ENCODE measurements at places on chromosomes 5 and 9.

GRCh38 chr5:36151434-36152323 is at the start of the genes LMBRD2 and SKP2:
TSS of gene LMBRD2 (minus strand) at chr5:36151887. CDS start at chr5:36143349, 8,538 bp downstream.
TSS of gene SKP2 (plus strand) at chr5:36152111. CDS start at chr5:36152263, 152 bp downstream.
- peak; percentile 95 for DNase-seq

- DNase-seq, result no peak
These were observed 93.3 kb upstream of the SLC44A1 start for GRCh38 chr9:105150991-105151685.

- DNase-seq, result no peak
These were observed 200.4 kb downstream of the CDH10 start for GRCh38 chr5:24444414-24444813.

GRCh38 chr5:80070338-80071056 is 35.3 kb downstream of the THBS4 start:
- no peak for DNase-seq

GRCh38 chr9:101437806-101438232 is 2.2 kb upstream of the ALDOB start:
- no peak for DNase-seq

- DNase-seq, result no peak
These were observed 20.4 kb downstream of the NXNL2 start for GRCh38 chr9:88555268-88555980.

DNA sequence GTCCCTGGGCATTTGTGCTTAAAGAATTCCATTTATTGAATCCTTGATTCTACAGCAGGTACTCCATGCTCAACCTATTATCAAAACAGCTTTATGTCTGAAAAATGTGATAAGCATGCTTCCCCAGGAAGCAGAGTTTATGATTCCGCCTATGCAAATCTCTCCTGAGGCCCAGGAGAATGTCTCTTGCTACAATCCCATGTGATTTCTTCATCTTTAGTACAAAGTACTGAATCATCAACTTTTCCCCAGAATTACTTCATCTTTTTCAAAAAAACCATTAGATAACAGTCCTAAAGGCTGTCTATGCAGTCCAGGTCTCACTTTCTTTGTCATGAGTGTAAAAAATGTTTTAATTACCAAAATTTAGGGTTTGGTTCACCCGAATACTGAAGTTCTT is 130.2 kb upstream of the ADAMTSL1 start:
- no peak for DNase-seq

DNA sequence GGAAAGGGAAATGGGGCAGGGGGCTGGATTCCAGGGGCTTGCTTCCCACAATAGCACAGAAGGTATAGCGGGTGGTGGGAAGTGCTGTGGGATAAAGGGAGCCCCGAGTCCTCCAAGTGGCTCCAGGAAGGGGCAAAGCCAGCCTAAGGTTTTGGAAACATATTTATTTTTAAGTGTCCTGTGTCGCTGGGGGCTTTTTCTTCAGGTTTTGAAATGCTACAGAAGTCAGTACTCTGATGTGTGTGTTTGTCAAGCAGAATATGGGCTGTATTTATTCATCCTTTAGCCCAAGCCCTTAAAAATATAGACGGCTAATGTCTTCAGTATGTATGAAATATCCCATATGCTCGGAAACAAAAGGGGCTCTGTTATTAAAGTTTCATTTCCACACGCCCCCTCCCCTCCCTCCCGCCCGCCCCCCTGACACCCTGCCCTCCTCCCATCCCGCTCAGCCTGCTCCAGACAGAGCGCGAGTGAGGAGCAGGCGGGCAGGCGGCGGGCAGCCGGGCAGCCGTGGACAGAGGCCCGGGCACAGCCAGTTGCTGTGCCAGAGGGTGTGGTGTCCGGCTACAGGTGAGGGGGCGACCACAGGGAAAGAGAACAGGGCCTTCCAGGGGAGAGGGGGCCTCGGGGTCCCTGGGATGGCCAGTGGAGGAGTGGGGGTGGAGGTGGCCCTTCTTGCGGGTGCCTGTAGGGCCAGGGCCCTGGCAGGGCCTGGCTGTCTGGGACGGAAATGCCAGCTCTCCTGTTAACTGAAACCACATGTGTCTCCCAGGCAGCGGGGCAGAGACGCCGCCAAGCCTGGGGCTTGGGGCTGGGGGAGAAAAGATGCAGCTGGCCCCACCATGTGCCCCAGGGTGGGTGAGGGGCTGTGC is 39.6 kb upstream of the SYNPO start:
- DNase-seq, result no peak

DNA sequence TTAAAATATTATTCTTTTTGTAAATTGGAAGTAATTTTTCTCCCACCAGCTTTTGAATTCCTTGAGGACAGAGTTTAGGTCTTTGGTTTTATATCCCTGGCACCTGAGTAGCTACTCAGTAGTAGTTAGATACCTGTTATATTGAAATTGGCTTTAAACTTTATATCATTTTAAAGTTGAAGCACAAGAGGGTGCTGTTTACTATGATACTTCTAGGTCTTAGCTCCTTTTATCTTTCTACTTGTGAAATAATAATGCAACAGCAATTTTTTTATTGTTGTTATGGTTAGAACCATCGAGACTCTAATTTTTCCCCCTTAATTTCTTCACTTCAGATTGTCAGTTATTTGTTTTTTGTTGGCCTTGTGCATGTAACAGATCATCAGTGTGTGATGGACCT is 46.3 kb downstream of the AP3S1 start:
- no peak for DNase-seq

DNA sequence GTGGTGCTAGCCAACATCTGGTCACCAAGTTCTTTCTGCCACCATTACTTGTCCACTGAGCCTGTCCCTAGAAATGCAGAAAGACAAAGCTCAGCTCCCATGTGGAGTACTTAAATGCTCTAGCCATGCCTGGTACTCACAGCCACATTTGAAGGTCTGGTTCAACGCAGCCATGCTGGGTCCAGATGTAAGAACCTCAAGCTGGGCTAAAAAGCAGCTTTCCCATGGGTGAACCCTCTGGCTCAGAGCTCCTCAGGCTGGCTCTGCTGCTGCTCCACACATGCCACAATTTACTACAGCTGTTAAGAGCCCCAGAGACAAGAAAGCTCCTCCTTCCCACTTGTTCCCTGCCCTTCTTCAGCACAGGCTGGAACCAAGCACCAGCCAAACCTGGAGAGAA is 97.1 kb upstream of the LRRTM2 start:
- DNase-seq, result no peak

GRCh38 chr5:81838307-81838906 is 87.5 kb upstream of the SSBP2 start:
- no peak for DNase-seq

- DNase-seq, result no peak
These were observed 29.5 kb upstream of the NFIB start for GRCh38 chr9:14343261-14344031.

DNA sequence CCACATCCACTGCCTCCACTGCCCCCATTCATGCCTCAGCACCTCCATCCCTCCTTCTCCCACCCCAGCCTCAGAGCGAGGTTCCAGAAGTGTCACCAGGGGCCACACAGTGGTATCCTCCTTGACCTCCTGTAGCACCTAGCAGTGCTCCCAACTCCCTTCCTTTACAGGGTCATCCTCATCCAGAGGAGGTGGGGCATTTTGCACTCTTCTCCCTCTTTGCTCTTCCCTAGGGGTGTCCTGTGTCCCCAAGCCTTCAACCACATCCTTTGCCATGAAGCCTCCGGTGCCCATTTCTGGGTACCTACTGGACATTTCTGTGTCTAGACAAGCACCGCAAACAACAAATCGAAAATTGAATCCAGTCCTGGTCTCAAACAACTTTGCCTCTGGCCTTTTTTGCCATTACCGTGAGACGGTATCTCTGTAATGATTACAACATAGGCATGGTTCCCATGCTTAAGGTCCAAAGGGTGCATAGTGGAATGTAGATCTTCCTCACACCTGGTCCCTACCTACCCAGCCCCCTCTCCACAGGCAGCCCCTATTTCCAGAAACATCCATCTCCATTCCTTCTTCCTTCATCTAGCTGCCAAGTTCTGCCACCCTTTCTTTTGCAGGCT is 17.6 kb downstream of the WWC1 start:
- no peak for DNase-seq

- no peak for DNase-seq
These were observed 23.1 kb upstream of the CFAP157 start for GRCh38 chr9:127683723-127684122.

DNA sequence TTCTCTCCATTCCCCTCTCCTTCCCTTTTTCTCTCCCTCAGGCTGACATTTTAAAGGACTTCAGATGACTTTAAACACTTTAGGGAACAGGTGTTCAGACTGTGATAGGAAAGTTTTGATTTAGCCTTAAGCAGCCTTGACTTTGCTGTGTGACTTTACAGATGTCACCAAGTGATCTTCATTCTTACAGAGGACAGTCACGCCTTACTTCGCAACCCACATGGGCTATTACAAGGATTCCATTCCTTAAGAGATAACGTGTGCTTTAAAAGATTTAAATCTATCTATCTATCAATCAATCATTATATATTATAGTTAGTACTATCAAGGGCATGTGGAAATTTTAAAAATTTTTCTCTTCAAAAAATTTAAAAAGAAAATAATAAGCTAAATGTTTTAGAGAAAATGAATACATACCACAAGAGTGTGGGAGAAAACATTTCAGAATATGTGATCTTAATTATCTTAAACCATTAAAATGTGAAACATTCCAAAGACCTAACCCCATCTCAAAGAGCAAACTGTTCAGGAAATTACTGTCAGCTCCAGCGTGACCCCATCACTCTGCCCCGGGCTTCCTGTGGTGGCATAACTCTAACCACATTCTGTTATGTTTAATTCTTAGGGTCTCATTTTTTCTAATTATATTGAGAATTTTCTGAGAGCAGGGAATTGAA is 530.5 kb downstream of the SEMA5A start:
- no peak for DNase-seq

GRCh38 chr9:100370064-100370723 is 17.5 kb upstream of the TEX10 start:
- DNase-seq, result no peak

DNA sequence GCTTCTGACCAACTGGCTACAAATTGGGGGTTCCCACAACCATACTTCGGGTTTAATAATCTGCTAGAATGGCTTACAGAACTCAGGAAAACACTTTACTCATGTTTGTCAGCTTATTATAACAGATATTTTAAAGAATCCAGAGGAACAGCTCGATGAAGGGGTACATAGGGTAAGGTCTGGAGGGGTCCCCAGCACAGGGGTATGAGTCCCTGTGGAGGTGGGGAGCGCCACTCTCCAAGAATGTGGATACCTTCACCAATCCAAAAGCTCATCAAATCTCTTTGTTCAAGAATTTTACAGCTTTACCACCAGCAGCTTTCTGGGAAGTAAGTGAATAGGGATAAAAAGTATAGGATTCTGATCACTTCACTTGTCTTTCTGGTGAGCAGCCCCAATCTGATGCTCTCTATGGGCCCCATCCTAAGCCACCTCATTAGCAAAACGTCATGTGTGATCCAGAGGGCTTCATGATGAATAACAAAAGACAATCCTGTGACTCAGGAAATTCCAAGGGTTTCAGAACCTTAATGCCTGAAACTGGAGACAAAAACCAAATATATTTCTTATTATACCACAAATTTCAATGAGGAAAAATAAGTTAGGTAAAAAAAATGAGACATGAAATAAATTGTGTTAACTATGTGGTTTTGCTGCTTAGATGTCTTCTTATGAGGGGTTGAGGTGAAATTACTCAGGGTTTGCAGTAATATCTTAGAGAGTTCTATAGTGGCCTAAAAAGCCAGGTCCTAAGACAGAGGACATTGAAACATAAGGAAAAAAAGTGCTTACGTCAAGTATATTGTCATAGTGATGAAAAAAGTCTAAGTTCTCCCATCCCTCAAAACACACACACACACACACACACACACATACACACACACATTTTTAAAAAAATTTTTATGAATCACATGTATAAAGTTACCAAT is 290.5 kb downstream of the ANXA1 start:
- DNase-seq, result no peak

DNA sequence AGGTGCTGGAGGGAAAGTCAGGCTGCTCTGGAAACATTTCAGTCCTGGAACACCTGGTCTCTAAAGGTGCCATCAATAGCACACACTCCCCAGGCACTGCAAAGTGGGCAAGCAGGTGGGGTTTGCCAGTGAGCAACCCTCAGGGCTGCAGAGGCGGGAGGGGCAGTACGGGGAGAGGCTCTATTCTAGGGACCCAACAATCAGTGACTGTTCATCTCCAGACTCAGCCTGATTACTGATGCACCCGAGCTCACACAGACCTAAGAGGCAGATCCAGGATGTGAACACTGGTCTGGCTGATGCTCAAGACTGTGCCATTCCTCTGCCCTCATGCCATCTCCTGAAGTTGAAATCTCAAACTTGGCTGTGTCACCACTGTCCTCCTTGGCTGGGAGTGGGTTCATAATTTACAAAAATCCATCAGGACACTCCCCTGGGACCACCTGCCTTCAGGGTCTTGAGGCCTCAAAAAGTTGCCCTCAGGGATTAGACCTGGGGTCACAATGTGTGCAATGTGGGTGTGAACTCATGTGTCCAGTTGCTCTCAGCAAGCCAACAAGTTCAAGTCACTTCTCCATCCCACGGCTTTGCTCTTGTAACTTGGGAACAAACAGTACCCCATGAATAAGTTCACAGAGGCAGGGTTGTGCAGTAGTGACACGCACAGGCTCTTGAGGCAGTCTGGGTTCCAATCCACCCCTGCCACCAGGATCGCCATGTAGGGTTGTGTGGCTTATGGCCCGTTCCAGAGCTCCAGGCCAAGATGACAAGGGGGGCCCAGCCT is 19.9 kb upstream of the KCNMB1 start:
- no peak for DNase-seq

DNA sequence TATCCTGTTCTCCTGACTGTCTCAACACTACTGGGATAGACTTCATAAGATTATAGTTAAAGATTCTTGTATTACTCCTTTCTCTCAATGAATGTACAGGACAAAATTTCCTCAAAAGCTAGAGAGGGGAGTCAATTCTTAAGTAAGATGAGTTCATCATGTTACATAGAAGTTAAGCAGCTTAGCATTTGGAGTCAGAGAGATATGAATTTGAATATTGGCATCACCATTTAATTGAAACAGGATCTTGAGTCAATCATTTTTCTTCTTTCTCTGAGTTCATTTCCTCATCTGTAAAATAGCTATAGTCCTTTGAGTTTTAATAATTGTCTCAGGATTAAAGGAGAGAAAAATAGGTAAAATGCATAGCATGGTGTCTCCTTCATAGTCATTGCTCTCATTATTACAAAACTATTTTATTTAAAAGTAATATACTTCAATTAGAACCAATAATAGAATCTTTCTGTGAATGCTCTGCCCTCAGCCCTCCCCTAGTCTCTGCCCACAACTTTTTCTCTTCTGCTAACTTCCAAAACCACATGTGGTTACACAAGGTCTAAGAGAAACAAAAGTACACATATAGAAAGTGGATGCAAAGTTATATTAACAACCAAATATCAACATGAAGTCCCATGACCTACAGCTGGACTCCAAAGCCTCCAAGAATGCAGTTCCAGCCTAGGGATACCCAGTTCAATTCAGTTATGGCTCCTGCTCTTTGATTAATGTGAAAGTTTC is 265.6 kb downstream of the TLE1 start:
- DNase-seq, result no peak

- DNase-seq, result no peak
These were observed 126.1 kb upstream of the WWC1 start for GRCh38 chr5:168165221-168165914.

- no peak for DNase-seq
These were observed 35.0 kb downstream of the ADAMTS6 start for GRCh38 chr5:65446682-65447081.

GRCh38 chr5:191036-191948 is at the start of gene LRRC14B:
TSS of gene LRRC14B (plus strand) at chr5:191495. CDS start at chr5:191539, 44 bp downstream.
- no peak for DNase-seq

All from activated B cell treated with CpG ODN at 0.5 μM for 24 hours (primary cell).